Lower lobe of right lung (tissue), 2 donors: ENCODE measurements at places on chromosomes 12 and 14.
A peak's percentile ranks its signal among the peaks of the same experiment; 100 is the strongest.

DNA sequence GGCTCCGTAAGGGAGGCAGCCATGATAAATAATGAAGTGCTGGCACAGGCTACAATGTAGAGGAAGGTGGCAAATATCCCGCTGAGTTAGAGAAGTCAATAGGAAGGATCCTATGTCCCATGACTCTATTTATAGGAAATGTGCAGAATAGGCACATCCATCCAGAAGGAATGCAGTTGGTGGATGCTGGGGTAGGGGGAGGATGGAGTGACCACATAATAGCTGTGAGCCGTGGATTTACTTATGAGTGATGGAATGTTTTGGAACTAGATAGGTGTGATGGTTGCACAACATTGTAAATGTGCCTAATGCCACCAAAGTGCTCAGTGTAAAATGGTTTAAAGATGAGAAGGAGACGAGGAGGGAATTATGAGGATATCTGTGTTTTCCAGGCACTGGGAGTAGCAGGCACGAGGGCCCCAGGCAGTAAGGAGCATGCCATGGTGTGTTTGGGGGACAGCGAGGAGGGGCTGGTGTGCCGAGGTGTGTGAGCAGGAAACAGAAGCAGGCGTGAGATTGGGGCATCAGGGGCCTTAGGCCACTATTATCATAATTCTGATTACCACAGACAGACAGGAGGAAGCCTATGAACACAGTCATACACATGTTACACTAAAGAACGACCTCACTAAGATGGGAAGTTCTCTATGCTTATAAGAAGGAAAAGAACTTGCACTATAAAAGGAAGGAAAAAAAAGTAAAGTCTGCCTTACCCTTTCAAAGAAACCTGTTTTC lies 837.3 kb upstream of the TMEM132C start:
- DNase-seq, result no peak

- no peak for DNase-seq
These were observed 56.8 kb downstream of the MOK start for GRCh38 chr14:102248121-102248520.

DNA sequence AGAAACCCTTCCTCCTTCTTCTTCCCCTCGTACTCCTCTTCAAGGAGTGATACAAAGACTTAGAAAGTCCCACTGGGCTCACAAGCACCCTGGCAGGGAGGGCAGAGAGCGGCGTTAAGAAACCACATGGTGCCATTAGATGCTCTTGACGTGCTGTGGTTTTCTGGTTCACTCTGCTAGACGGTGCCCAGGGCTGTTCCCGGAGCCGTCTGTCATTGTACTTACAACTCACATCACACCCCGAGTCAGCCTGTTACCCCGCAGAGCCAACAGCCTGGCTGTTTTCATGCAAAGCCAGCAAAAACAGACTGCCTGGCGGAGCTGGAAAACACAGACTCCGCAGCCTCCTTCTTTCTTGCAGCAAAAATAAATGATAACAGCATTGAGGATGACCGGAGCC lies 232.6 kb upstream of the TBX3 start:
- DNase-seq, result no peak

DNA sequence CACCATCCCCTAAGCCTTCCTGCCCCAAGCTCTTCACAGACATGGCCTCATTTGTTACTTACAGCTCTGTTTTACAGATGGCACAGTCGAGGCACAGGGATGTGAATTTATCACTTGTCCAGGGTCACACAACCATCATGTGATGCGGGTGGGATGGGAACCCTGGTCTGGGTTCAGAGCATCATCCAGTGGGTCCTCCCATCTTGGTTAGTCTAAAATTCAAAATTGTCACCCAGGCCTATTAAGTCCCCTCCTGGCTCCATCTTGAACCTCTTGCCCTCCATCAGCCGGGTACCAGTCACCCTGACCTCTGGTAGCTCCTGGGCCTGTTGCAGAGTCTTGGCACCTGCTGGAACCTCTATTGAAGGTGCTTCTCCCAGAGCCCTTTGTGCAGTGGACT lies 52.9 kb downstream of the ACACB start:
- no peak for DNase-seq

- no peak for DNase-seq
These were observed 11.7 kb downstream of the VPS37B start for GRCh38 chr12:122884091-122884826.

GRCh38 chr12:97960741-97961608 lies 498.4 kb downstream of the RMST start:
- no peak for DNase-seq

DNA sequence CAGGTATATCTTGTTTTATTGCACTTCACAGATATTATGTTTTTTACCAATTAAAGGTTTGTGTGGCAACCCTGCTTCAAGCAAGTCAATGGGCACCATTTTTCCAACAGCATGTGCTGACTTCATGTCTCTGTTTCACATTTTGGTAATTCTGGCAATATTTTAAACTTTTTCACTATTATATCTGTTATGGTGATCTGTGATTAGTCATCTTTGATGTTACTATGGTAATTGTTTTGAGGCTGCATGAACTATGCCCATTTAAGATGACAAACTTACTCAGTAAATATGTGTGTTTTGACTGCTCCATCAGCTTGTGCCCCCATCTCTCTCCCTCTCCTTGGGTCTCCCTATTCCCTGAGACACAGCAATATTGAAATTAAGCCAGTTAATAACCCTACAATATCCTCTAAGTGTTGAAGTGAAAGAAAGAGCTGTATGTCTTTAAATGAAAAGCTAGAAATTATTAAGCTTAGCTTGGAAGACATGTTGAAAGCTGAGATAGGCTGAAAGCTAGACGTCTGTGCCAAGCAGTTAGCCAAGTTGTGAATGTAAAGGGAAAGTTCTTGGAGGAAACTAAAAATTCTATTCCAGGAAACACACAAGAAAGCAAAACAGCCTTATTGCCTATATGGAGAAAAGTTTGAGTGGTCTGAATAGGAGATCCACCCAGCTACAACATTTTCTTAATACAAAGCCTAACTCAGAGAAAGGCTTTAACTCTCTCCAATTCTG lies 365.1 kb downstream of the ATP23 start:
- no peak for DNase-seq

DNA sequence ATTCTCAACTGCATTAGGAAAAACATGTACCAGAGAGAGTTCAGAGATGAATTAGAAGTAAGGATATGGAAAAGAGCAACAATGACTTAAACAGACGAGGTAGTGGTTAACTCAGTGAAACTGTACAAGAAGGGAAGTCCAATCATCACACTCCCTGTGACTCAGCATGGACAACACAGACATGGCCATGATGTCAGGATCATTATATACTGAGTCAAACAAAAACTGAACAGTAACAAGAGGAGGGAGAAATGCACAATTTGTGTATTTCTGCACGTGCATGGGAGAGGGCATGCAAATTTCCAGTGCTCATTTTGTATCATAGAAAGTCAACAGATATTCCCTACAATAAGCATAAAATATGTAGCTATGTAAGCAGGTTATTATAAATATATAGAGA lies 1037.8 kb downstream of the BCL11B start:
- DNase-seq, result no peak

GRCh38 chr12:88298761-88299242 lies 156.7 kb downstream of the TMTC3 start:
- no peak for DNase-seq

DNA sequence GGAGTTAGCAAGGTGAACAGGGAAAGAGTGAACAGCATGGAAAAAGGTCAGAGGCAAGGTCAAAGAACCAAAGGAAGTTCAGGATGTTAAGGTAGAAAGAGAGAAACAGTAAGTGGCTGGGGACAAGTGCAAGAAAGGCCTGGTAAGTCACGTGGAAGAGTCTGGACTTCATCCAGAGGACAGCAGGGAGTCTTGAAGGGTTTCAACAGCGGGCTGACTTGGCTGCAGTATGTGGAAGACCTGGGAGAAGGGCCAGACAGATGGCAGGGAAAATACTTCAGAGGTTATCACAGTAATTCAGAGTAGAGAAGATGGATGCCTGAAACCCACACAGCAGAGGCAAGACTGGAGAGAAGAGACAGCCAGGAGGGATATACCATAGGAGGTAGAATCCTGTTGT lies 34.0 kb downstream of the CIT start:
- DNase-seq, result no peak

DNA sequence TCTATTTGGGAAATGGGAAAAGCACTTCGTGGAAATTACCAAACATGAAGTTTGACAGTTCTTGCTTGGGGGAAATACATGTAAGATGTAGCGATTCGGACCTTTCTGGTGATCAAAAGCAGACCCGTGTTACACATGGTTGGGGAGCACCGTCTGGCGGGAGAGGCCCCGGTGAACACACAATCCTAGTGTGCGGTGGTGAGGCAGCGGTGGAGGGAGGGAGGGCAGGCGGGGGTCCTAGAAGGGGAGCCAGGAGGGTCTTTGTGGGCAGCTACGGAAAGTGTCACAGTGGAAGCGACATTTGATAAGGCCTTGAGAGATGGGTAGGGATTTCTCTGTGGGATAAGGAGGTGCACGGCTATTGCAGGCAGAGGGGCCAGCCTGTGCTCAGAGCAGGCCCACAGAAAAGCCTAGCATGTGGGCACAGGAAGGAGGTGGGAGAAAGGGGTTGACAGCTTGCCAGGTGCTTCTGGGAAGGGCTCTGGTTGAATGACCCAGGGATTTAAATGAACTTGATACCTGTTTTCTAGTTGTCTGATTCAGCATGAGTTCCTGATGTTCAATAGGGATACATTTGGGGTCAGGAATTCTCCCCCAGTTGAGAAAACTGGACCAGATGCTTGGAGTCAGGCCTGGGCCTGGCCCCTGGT lies 7.2 kb downstream of the MVK start:
- no peak for DNase-seq

DNA sequence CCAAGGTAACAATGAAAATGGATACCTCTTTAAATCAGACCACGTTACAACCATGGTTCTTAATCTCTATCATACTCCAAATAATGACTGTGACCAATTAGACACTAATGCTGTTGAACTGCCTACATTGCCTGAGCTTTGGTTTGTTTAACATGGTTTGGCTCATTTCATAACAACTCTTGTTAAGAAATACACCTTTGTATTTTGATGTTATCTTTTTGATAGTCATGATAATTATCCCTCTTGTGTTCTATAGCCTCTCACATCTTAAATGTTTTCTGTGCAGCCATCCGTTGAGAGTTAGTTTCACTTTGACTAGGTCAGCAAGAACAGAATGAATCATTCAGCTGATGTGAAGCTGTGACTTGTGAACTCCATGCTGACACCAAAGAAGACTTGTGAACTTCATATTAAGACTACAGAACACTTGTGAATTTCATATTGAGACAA lies 75.5 kb upstream of the RERGL start:
- no peak for DNase-seq

DNA sequence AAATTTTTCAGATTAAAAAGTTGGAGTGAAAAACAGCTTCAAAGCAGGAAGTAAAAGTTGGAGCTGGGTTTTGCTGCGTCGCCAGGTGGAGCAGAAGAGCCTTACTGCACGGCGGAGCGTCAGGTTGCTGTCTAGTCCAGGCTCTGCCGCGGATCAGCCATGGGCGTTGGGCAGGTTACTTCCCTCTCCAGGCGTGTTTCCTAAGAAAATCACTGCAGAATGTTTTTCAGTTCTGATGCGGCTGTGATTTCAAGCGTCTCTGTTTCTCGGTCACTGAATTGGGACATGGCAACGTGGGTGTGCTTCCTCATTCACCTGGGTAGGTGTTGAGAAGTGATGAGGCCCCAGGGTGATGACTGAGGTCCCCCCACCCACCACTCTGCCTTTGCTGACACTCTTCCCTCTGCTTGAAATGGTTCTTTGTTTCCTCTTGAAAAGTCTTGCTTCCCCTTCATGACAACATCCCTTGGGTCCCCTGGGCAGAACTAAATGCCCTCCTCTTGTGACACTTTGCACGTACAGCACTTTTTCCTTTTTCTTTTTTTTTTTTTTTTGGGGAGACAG lies 7.6 kb downstream of the EVL start:
- peak; percentile 86 for DNase-seq

DNA sequence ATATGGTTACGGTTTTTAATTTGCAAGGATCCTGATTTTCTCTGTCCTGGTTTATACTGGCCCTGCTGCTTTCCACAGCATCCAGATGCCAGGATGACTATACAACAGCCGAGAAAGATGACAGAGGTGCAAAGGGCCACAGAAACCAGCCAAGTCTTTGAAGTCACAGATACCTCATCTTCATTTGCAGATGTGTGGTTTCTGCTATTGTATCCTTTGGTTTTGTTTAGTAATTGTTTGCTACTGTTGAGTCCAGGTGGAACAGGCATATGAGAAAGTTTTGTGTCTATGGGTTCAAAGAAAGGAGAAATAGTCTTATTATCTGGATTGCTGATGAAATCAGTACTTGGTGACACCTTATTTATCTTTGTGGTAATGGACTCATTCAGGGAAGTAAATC lies 17.3 kb upstream of the KLHL42 start:
- no peak for DNase-seq

DNA sequence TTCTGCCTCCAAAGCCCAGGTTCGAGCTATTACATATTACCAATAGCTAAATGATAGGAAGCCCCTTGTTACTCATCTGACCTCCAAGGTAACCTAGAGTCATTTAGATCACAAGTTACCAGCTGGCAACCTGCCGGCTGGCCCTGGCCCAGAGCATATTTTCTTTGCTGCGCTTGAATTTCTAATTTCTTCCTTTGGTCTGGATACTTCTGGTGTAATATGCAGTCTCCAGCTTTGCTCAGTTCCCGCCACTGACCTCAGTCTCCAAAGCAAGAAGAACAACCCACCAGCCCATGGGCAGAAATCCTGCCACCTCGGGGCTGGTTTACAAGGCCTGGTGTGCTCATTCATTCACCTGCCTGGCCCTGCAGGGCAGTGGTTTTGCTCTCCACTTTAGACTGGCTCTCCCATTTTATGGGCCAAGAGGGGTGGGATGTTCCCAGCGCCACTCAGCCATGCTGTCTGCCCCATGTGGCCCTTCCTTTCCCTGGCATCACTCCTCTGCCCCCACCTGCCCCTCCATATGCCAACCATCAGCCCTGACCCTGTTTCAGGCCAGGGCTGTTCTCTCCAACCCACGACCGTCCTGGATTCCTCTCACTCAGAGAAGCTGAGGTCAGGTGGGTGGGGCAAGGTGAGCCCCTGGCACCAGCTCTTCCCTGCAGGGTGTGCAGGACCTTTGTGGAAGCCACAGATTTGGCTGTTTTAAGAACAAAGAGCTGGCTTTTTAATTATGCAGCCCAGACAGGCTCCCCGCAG lies 76.0 kb downstream of the PRIMA1 start:
- no peak for DNase-seq

- no peak for DNase-seq
These were observed 22.1 kb downstream of the ZFP36L1 start for GRCh38 chr14:68770553-68771286.

- DNase-seq, result no peak
These were observed 24.7 kb downstream of the SUSD6 start for GRCh38 chr14:69635981-69636639.

- no peak for DNase-seq
These were observed 5.9 kb downstream of the ADIPOR2 start for GRCh38 chr12:1696800-1697199.

- DNase-seq, result no peak
These were observed 72.9 kb downstream of the DDX51 start for GRCh38 chr12:132071040-132071810.

DNA sequence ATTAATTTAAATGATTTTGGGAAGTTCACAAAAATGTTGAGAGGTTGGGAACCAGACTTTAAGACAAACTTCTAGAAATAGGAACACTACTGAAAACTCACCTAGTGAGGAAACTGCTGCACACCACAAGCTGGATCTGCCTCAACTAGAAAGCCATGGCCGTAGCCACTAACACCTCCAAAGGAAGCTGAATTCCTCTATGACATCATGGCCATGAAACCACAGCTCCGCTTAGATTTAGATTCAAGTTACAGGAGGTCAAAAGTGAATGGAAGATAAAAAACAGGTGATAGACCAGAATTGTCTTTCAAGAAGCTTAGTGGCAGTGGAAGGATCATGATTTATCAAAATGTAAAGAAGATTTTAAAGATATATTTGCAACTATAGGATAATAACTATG lies 208.8 kb upstream of the ALG10 start:
- no peak for DNase-seq

GRCh38 chr12:79555028-79555925 lies 135.5 kb downstream of the PAWR start:
- no peak for DNase-seq
